ENCODE measurements at places on chromosomes 5 and 9.
A peak's percentile ranks its signal among the peaks of the same experiment; 100 is the strongest.

DNA sequence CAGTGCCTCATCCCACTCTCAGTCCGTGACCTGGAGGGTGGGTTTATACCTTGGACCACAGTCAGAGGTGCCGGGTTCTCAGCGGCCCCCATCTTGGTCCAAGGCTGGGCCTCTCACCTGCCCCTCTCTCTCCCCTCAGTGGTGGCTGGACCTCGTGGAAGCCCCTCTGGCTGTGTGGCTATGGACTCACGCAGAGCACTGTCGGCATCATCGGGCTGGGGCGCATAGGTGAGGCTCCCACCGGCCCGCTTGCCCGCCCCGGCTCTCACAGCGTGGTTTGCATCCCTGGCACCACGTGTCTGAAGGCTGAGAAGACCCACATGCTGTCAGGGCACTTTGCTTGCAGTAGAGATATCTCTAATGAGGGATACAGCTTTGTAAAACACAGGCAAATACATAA, 5.8 kb downstream of the GRHPR start:
- no peak for DNase-seq

- DNase-seq, result no peak
Observed at GRCh38 chr9:86645303-86645702, 291.1 kb upstream of the TUT7 start.

DNA sequence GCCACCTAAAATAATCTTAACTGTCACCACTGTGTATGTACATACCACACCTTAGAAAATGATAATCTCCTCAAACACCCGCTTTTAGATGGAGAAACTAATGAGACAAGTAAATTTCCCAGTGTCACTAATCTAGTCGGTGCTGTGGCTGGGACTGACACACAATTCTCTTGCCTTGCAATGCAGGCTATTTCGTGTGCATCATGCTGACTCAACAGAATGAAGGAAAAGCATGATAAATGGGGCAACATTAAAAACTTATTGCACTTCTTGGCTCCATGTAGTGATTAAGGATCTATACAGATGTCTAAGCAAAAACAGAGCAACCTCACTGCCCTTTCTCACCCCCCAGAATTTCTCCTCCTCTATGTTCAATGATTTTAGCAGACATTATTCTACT, 677.9 kb downstream of the DTWD2 start:
- no peak for DNase-seq

- DNase-seq, result no peak
Observed at GRCh38 chr5:90562341-90562740, 3.7 kb downstream of the ADGRV1 start.

DNA sequence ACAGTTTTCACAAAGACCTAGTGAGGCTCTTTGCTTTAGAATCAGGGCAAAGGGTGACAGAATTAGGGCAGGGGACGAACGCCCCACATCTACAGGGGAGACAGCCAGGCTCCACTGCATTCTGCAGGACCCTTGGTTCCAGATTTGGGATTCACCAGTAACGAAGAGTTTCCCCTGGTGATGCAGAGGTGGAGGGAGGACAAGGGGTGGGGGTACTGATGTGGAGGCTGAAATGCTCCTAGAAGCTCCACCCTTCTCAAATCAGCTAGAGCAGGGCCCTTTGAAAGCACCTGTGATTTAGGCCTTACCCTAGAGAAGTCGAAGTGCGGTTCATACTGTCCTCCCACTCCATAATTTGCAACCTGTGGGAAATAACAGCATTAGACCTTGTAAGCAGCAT, 29.1 kb downstream of the P4HA2 start:
- DNase-seq, result no peak

DNA sequence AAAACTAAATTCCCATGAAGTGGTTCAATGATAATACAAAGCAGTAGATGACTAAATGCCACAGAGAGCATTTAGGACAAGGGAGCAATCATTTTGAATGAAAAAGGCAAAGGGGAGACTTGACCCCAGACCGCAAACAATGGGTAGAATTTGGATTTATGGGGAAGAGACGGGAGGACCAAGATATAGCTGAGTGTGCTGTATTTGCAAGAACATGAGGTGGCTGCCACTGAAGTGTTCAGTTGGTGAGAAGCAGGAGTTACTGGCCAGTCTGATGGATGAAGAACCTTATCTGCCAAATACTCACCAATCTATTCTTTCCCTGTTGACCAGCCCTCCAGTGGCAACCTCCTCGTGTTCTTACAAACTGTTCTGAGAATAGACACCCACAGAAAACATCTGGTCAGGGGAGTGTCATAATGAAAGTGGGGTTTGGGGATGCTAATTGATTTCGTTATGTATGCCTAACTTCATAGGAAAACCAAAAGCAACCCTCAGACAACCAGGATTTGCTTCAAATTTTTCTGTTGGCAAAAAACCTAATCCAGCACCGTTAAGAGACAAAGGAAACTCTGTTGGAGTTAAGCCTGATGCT, 19.8 kb downstream of the TDRD7 start:
- DNase-seq, result no peak

DNA sequence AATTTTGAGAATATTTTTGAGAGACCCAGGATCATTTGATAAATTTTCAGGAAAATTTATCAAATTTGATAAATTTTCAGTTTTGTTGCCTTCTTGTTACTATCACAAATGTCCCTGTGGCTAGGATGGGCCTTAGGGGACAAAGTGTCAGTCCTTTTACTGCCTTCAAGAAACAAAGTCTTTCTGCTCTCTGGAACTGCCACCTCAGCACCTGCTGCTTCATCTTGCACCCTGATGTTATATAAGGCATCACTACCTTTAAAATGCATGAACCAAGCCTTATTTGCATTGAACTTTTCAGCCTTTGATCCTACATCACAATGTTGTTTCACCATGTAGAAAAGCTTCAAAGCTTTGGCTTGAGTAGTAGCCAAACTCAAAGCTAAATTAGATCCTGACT, 123.0 kb upstream of the CNTLN start:
- no peak for DNase-seq

GRCh38 chr5:59525957-59526356, 367.6 kb downstream of the PDE4D start:
- no peak for DNase-seq

DNA sequence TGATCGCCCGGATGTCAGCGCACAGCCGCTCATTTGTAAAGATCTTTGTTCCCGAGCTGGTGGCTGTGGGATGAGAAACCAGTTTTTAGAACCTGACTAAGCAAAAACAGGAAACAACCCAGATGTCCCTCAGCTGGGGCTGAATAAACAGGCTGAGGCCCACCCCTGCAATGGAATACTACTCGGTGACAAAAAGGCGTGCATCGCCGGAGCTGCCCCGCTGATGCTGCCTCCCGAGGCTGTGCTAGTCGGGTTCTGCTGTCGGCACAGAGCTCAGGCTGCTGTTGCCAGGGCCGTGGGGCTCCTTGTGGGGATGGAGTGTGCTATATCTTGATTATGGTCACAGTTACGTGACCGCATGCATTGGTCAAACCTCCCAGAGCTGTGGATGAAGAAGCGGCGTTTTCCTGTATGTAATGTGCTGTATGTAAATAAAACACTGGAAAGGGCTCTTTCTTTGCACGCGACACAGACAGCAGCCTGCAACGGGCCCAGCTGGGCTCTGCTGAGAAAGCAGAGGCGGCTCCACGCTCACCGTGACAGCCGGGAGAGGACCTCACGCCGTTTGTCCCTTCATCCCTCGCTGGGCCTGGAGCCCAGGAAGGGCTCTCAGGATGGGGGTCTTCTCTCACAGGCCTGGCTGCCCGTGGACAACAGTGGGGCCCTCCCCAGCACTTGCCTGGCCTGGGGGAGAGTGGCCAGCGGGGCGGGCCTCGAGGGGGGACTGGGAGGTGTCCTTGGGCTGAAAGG, 51.5 kb upstream of the RNU6ATAC start:
- no peak for DNase-seq

GRCh38 chr5:1657161-1657741, 133.5 kb upstream of the LPCAT1 start:
- no peak for DNase-seq

GRCh38 chr5:81486711-81487110, 92.8 kb upstream of the ACOT12 start:
- no peak for DNase-seq

GRCh38 chr5:132059043-132059695, 1.3 kb upstream of the IL3 start:
- peak; percentile 16 for DNase-seq

GRCh38 chr9:87498811-87499360, 1.2 kb downstream of the DAPK1 start:
- no peak for DNase-seq

GRCh38 chr5:74384851-74385250, 255.7 kb downstream of the ENC1 start:
- DNase-seq, result no peak

DNA sequence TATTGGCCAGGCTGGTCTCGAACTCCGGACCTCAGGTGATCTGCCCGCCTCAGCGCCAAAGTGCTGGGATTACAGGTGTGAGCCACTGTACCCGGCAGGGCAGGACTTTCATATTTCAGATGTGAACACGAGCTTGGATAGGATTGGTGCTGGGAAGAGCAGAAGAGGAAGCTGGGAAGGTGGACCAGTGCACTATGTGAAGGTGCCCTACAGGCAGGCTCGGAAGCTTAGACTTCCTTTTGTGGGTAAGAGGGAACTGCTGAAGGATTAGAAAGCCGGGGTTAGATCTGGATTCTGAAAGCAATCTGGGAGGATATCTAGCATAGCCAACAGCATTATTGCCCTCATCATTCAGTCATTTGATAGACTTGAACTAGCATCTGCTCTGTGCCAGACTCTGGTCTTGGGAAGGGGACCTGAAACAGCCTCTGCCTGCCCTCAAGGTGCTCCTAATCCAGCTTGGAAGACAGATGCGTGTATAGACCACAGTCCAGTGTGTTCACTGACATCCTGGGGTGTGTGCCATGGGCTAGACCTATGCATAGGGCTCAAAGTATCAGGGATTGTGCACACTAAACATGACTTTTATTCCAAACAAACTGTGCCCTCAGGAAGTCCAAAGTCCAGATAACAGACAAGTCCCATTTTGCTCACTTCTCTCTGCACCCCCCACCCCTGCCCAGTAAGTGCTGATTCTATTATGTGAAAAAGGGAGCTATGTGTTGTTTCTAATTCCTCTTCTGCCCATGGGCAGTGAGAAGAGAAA, 637 bp downstream of the CBY3 start:
- DNase-seq, result no peak

GRCh38 chr5:173010021-173010420, 26.4 kb downstream of the ATP6V0E1 start:
- DNase-seq, result no peak

DNA sequence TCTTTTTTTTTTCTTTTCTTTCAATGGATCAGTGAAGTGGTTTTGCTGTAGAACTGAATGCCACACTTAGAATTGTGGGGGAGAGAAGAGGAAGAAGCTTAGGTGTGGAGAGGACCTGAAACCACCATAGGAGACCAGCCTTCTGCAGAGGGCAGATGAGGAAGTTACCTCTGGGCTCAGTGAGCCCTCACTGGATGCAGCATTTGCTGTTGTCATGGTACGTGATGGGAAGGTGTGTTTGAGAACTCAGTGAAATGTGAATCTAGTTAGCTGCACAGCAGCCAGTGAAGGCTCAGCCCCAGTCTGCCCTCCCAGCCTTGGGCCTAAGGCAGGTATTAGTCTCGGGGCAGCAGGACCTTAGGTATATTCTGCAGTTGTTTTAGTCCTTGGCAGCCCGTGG, 17.5 kb downstream of the CYFIP2 start:
- DNase-seq, result no peak

DNA sequence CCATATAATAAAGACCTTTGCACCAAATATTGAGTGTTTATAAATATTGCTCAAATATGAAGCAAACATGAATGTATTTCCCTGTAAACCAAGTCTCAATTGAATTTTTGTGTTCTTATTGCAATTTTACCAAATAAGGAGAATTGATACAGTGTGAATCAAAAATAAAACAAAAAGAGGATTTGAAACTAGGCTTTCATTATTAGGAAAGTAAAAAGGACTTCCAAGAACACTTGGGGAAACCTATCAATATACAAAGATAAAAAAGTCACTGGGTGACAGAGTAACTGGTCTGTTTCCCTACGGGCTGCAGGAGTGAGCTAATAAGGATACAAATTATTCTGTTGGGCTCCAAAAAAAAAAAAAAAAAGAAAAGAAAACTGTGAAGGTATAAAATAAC, 44.8 kb upstream of the SNX2 start:
- no peak for DNase-seq

GRCh38 chr5:18811661-18812060, 1176.3 kb downstream of the CDH18 start:
- DNase-seq, result no peak

GRCh38 chr5:17042041-17042440, 106.0 kb upstream of the MYO10 start:
- DNase-seq, result no peak

All from stimulated activated CD8-positive, alpha-beta memory T cell treated with anti-CD3 and anti-CD28 coated beads, Interleukin-4, amount 100 ng/mL, for 1 hour (primary cell).